Activated CD8-positive, alpha-beta memory T cell treated with anti-CD3 and anti-CD28 coated beads for 4 hours (primary cell): ENCODE measurements at places on chromosomes 5 and 9.

DNA sequence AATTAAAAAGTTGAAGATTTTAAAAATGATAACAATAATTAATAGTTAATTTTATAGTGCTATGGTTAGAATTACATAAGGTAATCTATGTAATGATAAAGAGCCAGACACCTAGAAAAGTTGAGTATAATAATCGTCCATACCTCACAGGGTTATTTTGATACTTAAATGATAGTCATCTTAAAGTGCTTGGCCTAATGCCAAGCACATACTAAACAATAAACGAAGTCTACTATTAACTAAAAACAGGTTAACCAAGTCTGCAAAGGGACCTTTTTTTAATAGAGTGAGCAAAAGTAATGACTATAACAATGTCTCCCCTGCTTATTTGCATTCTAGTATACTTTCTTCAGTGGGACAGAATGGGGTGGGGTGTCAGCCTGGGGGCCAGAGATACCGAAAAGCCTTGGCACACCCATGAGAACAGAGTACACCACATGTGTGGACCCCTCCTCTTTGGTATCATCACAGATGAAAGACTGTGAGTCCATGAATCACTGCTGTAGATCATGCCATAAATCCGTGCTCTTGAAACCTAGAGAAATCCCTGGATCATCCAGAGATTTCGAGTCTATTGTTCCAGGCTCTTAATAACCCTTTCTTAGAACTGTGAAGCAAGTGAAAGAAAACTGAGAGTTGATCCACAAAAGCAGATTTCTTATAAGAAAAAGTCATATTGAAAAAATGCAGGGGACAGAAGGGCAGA, 249.5 kb downstream of the PRELID2 start:
- DNase-seq = no peak

DNA sequence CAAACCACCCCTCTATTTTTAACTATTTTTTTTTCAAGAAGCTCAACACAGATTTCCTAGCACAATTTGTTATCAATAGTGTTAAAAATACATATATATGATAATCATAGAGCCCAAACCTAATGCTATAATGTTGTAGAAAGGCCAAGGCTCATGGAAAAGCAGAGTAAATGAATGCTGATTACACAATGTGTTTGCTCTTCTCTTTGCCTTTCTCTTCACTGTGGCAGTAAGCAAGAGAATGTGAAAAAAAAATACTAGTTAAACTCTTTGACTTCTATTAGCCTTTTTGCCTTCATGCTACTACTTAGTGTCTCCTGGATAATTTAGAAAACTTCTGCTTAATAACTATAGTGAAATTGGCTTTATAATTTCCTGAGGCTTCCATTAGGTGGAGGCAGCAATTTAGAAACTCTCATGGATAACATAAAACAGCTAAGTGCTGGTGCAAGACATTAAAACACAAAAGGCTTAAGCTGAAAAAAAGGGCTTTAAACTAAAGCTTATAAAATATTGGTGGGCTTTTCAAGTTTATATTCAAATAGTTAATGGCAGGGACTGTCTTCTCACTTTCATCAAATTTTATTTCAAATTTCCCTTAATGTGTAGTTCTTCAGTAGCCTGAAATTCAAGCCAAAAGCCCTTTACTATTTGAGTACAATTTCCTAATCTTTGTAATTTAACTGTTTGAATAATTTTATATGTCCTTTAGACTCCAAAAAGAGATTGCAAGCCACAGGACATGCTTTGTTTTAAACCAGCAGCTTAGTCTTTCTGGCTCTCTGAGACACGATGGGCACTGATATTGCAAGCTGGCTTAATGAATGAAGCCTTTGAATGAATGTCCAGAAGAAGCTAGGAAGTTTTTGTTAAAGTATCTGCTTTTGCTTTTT, 2031.8 kb upstream of the CDH6 start:
- no peak for DNase-seq

- no peak for DNase-seq
These were observed 137.5 kb upstream of the HMHB1 start for GRCh38 chr5:143674469-143674786.

GRCh38 chr5:75717082-75717922, at the start of gene POC5:
Gene POC5, minus strand, starts transcription at chr5:75717437. Its CDS starts 4,500 bp downstream, at chr5:75712937.
- DNase-seq = peak; percentile 94

DNA sequence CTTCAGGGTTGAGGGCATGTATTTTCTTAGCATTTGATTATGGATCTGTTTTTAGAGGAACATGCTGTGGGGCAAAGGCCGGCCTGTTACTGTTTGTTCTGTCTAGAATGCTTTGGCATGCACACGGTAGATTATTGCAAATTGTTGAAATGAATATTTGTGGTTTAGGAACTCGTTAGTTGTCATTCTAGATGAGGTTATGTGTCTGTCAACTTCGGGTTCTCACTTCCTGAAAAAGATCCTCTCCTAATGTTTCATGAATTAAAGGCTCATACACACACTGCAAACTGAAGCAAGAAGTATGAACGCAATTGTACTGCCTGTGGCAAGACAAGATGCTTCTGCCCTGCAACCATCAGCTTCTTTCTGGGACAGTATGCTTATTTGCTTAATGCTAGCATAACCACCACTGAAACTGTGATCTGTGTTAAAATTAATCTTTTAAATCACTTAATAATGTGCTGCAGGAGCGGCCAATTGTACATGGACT, 99.6 kb downstream of the BASP1 start:
- DNase-seq = no peak

- no peak for DNase-seq
These were observed 63.2 kb upstream of the CTXN3 start for GRCh38 chr5:127585661-127586060.

DNA sequence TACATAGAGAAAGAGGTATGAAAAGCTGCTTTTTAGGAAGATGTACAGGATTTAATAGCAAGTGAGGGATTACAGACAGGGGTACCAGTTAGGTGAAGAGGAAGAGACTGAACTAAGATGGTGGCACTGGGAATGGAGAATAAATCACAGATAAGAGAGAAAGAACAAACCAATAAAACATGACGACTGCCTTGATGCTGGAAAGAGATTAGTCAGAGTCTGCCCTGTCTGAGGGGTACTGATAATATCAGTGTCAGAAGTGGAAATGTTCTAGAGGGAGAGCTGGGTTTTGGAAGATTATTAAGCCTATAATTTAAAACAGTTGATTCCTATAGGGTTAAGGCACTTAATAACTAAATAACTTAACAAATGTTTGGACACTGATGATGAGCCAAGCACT, 77.7 kb downstream of the NR2F1 start:
- no peak for DNase-seq

DNA sequence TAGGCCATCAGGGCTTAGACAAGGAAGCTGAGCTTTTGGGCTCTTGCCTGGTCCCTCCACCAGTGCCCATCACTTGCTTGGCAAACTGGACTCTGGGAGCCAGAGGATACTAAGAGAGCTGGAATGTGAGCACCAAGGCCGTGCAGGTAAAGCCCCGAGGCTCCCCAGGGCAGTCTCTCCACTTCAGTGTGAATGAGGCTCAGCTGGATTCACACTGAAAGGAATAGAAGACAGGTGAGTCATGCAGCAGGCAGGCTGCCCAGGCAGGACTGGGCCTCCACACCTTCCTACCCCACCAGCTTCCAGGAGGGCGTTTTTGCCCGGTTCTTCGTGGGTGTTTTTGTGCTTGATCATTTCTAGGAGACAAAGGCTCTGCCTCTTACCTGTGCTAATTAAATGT, 7.3 kb upstream of the CTSV start:
- no peak for DNase-seq

GRCh38 chr9:91379426-91379825, 17.7 kb upstream of the AUH start:
- no peak for DNase-seq

GRCh38 chr5:61840361-61840760, 465.6 kb upstream of the KIF2A start:
- DNase-seq = no peak

- DNase-seq = no peak
These were observed 2039.7 kb upstream of the WWC1 start for GRCh38 chr5:166251786-166252185.

DNA sequence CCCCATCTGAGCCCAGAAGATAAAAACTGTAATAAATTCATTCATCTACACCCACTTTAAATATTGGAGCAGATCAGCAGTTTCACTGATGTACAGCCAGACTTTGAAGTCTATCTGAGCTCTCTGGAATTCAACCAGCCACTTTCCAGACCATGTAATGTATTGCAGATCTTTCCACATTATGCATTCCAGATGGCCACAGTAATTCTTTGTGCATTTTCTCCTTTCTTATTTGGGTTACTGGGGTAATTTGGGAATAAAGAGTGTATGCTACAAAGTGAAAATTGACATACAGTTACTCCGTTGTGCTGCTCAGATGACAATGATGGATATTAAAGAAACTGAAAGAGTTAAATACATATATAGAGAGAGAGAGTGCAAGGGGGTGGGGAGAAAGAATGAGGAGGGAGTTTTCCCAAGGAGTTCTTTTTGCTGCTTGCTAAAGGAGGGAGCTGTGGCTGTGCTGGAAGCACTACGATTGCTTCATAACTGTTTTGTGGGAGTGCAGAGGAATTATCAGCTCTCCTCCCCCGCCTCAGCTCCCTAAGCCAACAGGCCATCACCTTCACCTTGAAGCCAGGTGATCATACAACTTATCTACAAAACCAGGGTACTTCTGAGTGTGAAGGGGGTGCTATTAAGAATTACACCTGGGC, 152.8 kb downstream of the GAS1 start:
- no peak for DNase-seq

GRCh38 chr5:69046375-69046957, 47.3 kb upstream of the SLC30A5 start:
- DNase-seq = no peak

GRCh38 chr5:124655251-124655917, 91.1 kb downstream of the ZNF608 start:
- no peak for DNase-seq

GRCh38 chr9:136851941-136852663, at the start of gene MAMDC4:
Gene MAMDC4, plus strand, starts transcription at chr9:136852346. Its CDS starts 71 bp downstream, at chr9:136852417.
- no peak for DNase-seq

DNA sequence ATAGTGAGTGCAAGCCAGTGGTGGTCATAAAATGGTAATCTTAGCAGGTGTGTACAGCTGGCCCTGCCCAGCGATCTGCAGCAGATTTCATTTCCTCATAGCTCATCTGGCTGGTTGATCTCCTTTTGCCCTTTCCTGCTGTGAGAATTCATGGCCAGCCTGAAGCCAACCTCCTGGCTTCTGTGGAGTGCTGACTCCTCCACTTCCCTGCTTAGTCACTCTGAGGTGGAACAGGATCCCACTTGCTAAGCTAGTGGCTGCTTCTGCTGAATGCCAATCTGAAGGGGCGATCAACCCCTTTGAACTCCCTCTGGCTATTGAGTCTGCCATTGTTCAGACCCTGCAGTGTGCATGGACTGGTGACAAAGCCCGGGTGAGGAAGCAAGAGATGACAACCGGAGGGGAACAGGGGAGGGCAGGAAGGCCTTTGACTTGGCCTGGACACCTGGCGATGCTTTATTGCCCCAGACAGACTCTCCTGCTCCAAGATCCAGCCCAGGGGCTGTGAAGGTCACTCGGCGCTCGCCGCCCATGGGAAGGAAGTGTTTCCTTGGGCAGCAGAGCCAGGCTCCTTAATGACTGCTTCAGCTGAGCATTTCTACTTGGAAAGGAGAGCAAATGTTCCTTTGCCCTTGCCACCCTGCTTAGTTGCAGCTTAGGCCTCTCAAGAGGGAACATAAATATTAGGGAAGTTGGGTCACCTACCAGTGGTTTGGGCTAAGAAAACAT, 341.1 kb downstream of the ZSWIM6 start:
- DNase-seq = no peak

DNA sequence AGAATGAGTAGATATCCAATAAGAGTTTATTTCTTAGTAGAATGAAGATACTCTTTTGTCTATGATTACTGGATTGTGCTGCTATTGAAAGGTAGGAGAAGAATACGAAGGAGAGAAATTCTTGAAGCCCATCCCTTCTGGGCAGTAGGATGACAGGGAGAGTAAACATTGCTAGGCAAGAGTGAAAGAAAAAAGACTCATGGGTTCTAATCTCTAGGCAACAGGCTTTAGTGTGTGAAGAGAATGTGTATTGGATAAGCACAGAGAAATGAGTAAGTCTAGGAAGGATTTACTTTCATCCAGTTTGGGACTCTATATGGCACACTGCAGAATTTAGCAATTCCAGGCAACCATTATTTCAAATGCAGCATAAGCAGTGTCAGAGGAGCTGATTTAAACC, 216.0 kb downstream of the GABRG2 start:
- no peak for DNase-seq

DNA sequence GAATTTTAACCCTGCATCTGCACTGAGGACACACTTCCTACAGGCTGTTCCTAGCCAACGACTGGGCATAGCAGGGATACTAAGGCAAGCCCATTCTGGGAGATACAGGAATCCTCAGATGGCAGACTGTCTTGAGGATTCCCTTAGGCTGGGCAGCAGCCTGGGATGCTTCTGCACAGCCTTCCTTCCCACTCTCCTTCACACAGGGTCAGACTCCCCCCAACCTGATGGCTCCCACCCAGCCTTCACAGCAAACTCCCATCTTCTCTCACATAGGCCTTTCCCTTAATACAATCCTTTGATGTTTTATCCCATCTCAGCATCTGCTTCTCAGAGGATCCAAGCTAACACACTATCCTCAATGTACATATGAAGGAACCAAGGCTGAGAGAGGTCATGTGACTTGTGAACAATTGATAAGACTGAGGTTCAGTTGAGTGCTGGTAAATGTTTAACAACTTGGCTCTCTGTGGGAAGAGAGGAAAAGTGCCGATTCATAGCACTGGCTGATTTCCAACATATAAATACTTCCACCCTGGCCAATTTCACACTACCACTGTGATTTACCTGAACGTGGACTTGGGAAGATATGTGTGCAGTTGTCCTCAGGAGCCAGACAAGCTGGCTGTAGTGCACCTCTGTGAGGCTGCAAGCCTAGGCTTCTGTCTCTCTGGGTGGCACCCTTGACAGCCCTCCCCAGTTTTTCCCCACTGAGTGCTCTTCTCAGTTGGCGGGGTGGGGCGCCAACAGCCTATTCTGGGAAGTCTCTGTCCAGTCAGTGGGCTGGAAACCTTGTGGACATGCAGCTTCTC, 120.2 kb upstream of the TRIM32 start:
- DNase-seq = no peak

DNA sequence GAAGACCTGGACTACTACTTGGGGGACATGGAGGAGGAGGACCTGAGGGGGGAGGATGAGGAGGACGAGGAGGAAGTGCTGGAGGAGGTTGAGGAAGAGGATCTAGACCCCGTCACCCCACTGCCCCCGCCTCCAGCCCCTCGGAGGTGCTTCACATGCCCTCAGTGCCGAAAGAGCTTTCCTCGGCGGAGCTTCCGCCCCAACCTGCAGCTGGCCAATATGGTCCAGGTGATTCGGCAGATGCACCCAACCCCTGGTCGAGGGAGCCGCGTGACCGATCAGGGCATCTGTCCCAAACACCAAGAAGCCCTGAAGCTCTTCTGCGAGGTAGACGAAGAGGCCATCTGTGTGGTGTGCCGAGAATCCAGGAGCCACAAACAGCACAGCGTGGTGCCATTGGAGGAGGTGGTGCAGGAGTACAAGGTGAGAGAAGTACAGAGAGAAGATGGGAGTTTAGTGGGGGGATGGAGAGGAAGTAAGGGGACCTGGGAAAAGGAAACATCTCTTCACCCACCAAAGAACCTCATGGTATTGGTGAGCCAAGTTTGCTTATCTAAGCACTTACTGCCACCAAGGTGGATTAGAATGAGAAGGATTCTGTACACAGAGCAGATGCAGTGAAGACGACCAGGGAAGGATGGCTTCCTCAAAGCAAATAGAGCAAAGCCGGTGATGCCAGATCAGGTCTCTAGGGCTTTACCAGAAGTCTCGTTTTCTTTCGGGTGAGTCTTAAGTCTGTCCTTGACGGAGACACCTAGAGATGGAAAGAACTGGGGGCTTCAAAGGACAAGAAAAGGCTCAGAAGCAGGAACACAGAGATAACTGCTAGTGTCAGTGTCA, 1.5 kb downstream of the TRIM41 start:
- no peak for DNase-seq

GRCh38 chr5:175477440-175477839, 920 bp upstream of the SFXN1 start:
- no peak for DNase-seq
